ENCODE measurements at places on chromosomes 3 and 15.

DNA sequence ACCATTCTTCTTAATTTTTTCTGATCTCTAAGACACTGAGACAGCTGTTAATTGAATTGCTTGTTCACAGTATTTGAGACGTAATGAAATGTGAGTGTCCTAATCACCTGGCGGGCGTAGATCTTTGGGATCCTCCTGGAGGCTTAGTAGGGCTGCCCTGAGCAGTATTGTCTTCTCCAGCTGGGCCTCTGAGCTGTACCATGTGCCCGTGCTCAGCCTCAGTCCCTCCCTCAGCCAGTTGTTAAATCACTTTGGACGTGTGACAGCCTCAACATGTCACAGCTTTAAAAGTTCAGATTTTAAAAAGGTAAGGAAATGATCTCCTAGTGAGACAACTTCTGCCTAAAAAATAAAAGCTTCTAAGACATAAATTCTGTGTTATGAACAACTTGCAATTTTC, 35.5 kb downstream of the IGF1R start:
- no peak for DNase-seq

DNA sequence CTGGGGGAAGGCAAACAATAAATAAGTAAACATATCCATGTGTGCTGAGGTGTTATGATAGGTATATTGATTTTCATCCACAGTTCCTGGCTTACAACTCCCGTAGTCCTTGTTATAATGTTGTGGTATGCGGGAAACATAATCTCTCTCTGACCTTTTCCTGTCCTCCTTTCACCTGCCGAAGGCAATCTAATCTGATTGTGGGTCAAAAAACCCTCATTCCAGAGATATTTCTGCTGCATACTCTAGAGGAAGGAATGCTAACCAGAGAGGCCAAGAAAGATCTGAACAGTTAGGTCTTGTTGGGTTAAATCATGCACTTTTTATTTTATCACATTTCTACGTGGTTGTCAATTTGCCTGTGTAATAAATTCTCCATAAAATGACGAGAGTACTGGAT, 383.6 kb upstream of the SEMA6D start:
- DNase-seq: no peak

DNA sequence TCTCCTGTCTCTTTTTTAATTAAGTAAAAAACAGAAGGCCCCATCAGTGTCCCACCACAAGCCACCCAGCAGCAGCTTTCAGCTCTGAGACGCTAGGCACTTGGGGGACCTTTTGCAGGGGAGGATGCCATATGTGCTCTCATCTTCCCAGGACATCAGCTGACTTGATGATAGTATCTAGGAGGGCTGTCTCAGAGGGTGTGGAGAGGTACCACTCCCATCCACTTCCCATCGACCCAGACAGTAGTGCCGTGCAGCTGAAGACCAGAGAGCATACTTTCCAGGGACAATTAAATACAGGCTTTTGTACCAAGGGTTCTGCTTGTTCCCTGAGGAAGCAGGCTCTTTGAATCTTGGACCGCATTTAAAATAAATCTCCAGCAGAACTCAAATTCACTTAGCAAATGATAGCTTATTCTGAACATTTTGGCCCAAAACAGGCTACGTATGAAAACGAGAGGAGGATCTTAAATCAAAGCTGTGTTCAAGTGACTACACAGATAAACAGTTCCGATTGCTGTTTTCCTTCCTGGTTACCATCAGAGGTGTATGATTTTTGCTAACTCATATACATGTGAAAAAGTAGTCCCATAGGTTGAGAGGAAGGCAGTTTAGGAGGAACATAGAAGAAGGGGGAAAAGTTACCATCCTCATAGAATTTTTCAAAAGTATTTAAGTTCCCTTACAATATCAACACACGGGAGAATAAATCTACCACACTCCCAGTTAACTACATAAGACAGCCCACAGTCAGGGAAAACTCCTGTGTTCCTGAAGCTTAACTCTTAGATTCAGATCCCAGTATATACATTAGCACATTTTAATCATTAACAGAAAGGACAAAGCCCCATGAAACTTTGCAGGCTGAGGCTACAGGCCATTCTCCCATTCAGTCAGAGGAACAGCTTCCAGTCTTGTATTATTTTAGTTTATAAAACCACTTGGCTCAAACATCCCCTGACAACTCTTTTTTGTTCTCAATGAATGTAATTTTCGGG, 9.5 kb downstream of the WNT5A start:
- DNase-seq: no peak

GRCh38 chr15:57919754-57920153, 145.8 kb downstream of the ALDH1A2 start:
- no peak for DNase-seq

- no peak for DNase-seq
Measured at GRCh38 chr3:128763967-128764366, 38.0 kb downstream of the RAB7A start.

DNA sequence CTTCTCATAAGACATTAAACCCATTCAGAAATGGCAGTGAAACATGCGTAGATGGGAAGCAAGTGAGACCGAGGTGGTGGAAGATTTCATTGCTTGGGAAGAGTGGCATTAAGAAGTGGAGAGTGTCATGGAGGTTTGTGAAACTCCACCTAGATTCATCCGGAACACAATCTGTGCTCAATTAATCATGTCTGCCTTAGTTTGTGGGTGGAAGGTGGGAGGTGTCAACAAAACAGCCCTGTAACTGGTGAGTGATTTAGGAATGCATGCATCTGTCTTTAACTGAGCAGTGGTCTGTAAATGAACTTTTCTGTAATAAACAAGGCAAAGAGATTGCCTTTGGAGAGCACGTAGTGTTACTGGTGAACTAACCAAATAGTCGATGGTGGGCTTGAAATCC, 113.7 kb downstream of the WNT5A start:
- no peak for DNase-seq

GRCh38 chr3:61617041-61617440, 55.7 kb downstream of the PTPRG start:
- DNase-seq: no peak

DNA sequence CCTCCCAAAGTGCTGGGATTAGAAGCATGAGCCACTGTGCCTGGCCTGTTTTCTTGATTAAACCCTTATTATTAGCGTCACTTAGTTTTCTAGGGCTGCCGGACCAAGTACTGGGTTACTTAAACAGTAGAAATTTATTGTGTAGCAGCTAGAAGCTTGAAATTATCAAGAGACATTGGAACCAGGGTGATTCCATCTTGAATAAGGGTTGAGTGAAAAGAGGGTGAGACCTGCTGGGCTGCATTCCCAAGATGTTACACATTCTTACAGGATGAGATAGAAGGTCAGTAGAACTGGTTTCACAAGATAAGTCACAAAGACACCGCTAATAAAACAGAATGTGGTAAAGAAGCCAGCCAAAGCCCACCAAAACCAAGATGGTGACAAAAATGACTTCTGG, 18.6 kb upstream of the FSTL1 start:
- no peak for DNase-seq

DNA sequence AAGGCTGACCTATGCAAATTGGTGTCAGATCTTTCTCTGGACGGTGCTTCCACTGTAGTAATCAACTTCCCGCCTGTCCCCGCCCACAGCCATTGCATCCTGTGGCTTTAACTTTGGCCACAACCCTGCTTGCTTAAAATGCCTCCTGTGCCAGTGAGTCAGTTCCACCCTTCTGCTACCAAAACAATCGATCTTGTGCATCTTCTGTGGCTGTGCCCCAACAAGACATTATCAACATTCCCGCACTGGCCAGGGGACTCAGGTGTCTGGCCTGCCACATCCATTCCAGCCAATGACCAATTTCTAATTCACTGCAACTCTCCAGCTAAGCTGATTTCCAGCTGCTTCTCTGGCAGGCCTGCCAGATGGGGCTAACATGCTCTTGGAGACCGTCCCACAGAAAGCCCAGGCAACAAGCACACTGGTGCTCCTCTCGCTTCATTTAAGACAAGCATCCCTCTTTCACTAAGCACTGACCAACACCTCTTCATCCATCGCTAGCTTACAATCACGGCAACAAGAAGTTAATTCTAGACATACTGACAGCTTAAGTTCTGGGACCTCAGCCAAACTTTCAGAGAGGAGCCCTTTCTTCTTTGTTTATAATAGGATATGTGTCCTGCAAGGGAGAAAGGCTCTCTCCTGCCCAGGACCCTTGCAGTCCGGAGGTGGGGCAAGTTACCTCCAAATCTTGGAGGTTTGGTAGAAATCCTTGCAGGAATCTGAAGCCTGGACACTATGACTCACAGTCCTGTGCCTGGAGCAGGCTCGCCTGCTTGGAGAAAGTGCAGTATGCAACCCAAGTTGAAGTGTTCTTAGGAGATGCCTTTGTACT, 6.7 kb downstream of the CA12 start:
- no peak for DNase-seq

GRCh38 chr3:118938183-118938961, 96.3 kb downstream of the IGSF11 start:
- DNase-seq: no peak

GRCh38 chr15:25391971-25392721, 46.7 kb downstream of the UBE3A start:
- no peak for DNase-seq

- DNase-seq: no peak
Measured at GRCh38 chr3:86967062-86967461, 23.9 kb downstream of the VGLL3 start.

DNA sequence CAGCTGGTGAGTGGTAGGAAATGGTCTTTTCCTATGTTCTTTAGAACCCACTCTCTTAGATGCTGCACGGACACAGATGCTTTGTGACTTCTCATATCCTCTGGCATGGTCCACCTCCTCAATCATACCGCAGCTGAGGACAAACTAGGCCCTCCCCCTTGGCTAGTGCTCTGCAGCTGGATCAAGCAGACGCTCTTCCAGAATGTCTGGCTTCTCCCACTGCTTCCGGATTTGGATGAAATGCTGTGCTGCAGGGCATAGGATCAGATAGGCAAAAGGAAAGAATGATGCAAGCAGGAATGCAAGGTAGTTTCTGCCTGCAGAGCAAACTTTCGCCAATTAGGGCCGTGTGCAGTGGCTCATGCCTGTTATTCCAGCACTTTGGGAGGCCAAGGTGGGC, 75.7 kb upstream of the SLC4A7 start:
- DNase-seq: no peak

GRCh38 chr15:22226034-22226790, 145.9 kb downstream of the OR4M2 start:
- DNase-seq: no peak
